ENCODE measurements at places on chromosomes 7 and 10. TPM values are rescaled to one million over a fixed set of nuclear protein-coding genes. Genes with fewer than 3 reads are reported as not detected.

The TAS2R3 gene
- 6.4 TPM for total RNA-seq

The PRLHR gene
- 2.8 TPM for total RNA-seq

The ZNF394 gene
- 21.0 TPM for total RNA-seq

The AP3M1 gene
- total RNA-seq = 28.3 TPM

The ECHS1 gene
- total RNA-seq = 79.1 TPM

The IDI2 gene
- not detected for total RNA-seq

The PMPCB gene
- total RNA-seq = 59.8 TPM

The NUTM2B gene
- 2.2 TPM for total RNA-seq

The CRHR2 gene
- 4.4 TPM for total RNA-seq

The C10orf62 gene
- total RNA-seq = 1.3 TPM

The SFTPA1 gene
- total RNA-seq = not detected

DNA sequence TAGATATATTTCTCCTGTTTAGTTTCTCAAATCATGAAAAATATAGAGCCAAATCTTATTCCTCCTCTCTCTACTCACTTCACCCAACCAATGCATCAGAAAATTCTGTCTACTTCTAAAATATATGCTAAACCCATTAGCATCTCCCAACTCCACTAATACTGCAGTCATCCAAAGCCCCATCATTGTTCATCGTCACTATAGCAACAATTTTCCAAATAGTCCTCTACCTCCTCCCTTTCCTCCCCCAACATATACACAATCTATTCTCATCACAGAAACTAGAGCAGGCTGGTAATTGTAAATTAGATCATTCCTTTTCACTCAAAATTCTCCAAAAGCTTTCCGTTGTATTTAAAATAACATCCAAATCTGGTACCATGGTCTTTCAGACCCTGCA, 38.4 kb upstream of the C10orf120 start:
- no peak for DNase-seq

- DNase-seq = no peak
These were observed 84.2 kb downstream of the STRA8 start for GRCh38 chr7:135317676-135318325.

DNA sequence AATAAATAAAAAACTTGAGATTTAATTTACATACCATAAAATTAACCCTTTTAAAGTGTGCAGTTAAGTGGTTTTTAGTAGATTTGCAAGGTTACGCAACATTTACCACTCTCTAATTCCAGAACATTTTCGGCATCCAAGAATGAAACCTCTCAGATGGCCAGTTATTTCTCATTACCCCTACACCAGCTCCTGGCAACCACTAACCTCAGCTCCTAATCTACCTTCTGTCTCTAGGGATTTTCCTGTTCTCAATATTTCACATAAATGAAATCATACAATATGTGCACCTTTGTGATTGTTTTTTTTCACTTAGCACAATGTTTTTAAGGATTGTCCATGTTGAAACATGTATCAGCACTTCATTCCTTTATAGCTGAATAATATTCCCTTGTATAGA, 45.1 kb downstream of the INPP5F start:
- no peak for DNase-seq

- DNase-seq = peak; percentile 16
These were observed 71.5 kb upstream of the PPP2R2D start for GRCh38 chr10:131829156-131829930.

- DNase-seq = no peak
These were observed 11.0 kb downstream of the PSD start for GRCh38 chr10:102407425-102408130.

DNA sequence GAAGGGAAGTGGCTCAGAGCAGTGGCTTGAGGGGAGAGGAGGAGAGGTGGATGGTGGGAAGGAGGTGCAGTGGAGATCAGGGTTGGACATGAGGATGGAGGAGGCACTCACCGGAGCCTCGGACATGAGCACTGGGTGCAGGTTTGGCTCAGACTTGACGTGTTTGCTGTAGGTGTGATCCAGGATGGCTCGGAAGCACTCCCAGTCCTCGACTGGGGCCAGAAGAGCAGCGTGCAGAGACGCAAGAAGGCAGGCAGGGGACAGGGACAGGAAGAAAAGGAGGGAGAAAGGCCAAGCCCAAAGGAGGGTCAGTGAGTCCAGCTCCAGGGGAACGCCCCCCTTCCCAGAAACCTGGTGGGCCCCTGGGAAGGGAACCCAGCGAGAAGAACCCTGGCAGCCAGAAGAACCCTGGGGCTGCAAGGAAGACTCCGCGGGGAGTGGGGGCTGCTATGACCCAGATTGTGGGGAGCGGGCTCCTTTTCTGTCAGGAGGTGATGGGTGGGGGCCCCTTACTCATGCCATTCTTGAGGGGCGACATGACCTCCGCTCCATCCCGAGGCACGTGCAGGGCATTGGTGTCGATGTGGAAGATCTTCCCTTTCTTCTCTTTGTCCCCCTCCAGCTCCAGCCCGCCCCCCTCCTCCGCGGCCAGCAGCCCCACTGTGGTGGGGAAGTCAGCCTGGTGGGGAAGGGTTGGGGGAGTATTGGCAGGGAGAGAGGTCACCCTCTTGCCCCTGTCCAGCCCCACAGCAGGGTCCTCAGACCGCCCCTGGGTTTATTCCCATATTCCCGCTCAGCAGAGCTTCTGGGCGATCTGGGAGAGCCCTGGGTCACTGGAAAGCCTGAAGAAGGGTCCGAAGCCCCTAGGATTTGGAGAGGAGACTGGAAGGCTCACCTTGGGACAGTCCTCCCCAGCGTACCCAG, 1.1 kb downstream of the ACTL6B start:
- no peak for DNase-seq

GRCh38 chr7:50988465-50988864, 205.8 kb upstream of the GRB10 start:
- DNase-seq = no peak

- DNase-seq = peak; percentile 49
These were observed 640 bp upstream of the ZNF425 start for GRCh38 chr7:149126662-149127266.

- no peak for DNase-seq
These were observed 7.7 kb upstream of the TRA2A start for GRCh38 chr7:23539494-23539907.

- DNase-seq = peak; percentile 70
These were observed 4.6 kb upstream of the MYH16 start for GRCh38 chr7:99267841-99268576.

DNA sequence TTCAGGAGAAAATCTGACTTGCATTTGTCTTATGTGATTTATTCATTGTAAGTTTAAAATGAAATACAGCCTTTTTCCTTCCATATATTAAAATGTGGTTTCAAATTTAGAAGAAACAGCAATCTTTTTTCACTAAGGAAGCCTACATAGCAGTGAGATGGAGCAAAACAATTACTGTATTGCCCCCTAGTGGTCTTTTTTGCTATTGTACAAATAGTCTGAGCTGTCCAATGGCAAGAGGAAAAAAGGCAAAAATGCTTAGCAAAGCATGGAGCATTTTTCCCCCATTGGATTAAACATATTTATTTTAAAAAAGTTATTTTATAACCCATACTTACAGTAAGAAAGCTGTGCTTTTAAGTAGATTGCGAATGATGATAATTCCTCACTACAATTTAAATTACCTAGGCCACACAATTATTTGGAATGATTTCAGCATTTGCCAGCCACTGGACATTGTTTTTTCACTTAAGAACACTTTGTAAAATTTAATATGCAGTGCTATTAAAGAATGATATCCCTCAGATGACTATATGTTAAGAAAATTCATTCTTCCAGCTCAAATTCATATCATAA, 119.5 kb downstream of the CPED1 start:
- DNase-seq = no peak

DNA sequence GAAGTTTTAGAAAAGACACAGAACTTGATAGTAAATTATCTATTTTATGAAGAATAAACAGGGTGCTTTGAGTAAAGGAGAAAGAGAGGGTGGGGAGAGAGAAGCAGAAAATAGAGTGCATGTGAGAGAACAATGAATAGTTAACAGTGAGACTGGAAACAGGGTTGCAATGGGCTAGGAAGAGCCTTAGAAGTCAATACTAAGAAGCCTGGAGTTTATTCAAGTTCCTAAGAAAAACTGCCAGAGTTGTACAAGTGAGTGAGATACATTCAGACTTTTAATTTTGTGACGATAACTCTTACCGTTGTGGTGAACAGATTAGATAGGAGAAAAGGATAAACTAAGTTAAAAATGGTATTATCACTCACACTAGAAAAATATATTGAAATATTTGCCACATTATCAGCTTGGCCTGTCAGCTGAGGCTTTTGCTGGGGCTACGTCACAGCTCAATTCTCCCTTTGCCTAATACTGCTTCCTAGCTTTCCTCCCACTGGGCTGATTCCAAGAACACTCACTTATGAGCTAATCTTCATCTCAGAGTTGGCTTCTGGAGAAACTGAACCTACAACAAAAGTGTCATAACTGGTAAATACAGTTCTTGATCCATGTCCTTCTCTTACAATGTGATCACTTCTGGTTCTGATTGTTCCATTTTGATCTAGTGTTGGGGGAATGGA, 92.7 kb downstream of the SEMA3D start:
- DNase-seq = no peak

- DNase-seq = no peak
These were observed 15.2 kb upstream of the GJC3 start for GRCh38 chr7:99944497-99945070.

DNA sequence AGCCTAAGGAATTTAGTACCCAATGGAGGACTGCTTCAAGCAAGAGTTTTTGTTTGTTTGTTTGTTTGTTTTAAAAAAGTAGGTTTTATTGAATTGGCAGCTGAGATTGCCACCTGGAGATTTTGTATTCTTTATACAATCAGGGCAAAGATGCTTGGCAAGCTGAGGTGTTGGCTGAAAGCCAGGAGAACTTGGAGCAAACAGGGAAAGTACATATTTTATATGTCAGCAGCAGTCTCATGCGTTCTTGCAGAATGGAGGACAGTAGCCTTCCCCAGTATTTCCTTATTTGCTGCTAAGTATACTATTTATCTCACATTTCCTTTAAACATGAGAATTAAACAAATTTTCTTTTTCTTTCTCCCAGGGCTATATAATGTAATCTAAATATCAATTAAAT, 22.6 kb upstream of the ICA1 start:
- no peak for DNase-seq

- DNase-seq = no peak
These were observed 445 bp upstream of the PVRIG start for GRCh38 chr7:100219271-100219737.

- DNase-seq = peak; percentile 66
These were observed 137.5 kb upstream of the MKLN1 start for GRCh38 chr7:131190146-131190545.

- no peak for DNase-seq
These were observed 23.4 kb downstream of the LEP start for GRCh38 chr7:128264477-128264876.

DNA sequence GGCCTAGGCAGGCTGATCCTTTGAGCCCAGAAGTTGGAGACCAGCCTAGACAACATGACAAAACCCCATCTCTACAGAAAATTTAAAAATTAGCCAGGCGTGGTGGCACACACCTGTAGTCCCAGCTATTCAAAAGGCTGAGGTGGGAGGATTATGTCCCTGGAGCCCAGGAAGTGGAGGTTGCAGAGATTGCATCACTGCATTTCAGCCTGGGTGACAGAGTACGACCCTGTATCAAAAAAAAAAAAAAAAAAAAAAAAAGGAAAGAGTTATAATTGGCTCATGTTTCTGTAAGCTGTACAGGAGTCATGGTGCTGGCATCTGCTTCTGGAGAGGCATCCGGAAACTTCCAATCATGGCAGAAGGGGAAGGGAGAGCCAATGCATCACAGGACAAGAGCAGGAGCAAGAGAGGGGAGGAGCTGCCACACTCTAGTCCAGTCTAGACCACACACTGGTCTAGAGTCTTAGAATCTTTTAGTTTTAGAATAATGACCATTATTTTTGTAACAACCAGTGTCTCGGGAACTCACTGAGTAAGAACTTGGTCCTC, 16.8 kb downstream of the DOCK1 start:
- no peak for DNase-seq

GRCh38 chr10:89302625-89303024, 779 bp downstream of the IFIT2 start:
- no peak for DNase-seq

GRCh38 chr10:42985436-42986316, 91.2 kb upstream of the RET start:
- peak; percentile 21 for DNase-seq

DNA sequence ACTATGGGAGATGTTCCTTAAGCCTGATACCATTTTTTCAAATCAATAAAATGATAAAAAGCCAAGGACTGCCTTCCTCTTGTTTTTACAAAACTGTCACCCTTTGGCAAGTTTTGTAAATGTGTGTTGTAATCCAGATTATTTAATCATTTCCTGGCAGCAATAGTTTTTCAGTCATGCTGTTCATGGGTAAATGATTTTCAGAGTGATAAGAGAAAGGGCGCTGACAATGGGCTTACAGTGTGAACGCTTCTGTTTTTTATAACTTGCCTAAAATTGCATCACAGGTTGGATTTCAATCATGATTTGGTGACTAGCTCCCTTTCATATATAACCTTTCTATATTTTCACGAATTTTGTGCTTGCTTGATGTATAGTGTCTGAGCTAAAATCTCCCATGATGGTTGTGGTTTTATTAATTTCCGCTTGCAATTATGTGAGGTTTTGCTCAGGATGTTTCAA, 19.0 kb upstream of the DMBT1 start:
- DNase-seq = no peak

GRCh38 chr7:24756545-24757352, 515 bp downstream of the GSDME start:
- DNase-seq = peak; percentile 52

DNA sequence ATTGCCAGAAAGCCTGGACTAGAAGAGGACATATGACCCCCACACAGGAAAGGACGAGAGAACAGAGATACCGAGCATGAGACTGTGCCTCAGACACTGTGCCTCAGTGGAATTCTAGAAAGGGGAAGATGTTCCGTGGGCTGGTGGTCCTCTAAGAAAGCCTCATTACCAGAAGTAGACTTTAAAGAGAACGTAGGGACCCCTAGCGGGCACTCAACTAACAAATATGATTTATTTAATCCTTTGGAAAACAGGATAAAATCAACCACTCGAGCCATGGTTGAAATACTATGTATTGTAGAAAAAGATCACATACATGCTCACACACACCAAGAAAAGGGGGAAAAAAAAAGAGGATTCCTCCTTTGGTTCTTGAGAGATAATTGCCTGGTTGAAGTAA, 701.2 kb upstream of the SORCS1 start:
- DNase-seq = no peak

DNA sequence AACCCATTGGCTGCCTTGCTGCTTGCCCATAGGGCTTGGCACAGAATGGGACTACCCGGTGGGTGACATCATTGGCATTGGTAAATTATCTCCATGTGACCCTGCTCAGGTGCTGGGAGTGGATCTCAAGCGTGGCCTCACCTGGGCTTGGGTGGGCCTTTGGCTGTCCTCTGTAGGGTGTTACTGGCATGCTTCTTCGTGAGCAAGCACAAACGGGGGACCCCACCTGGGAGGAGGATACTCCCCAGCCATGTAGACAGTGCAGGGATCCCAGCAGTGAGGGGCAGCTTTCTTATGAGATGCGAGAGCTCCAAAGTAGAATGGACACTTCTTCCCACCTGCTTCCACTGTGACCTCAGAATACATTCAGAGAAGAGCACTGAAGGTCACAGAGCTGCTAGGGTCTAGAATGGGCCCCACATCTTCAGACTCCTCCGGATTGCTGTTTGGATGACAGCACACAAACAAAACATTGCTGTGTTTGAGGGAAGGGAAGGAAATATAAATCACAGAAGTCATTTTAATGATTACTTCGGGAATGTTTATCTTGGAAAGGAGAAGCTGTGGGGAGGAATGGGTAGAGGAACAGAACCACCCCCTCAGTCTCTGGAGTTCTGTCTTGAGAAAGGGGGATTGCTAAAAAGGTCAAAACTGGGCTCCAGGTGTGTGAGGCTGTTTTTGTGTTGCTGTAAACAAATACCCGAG, 75.9 kb downstream of the SH2D4B start:
- DNase-seq = no peak

- DNase-seq = no peak
These were observed 165.4 kb downstream of the PPP1R17 start for GRCh38 chr7:31852462-31852861.
